ENCODE measurements at places on chromosomes 12 and 14. TPM values are rescaled to one million over a fixed set of nuclear protein-coding genes. Genes with fewer than 3 reads are reported as not detected.
A peak's percentile ranks its signal among the peaks of the same experiment; 100 is the strongest.

GRCh38 chr12:115032521-115032920 is 348.5 kb upstream of the TBX3 start:
- no peaks in the 10 kb centered on the region for H3K36me3 ChIP-seq
- H3K4me1 ChIP-seq: no peaks in the 10 kb centered on the region
- H3K4me3 ChIP-seq: no peak overlapping the region

GRCh38 chr14:53956427-53957201 is at the start of gene BMP4:
Gene BMP4 (minus strand): TSS chr14:53956825. CDS start chr14:53952222, 4,603 bp downstream.
- peak within 1 kb of the TSS; percentile 82 for H3K27ac ChIP-seq
- no peaks in the 10 kb centered on the region for H3K27me3 ChIP-seq
- H3K4me1 ChIP-seq: no peaks in the 10 kb centered on the region
- DNase-seq: peak; percentile 87
- H3K4me3 ChIP-seq: peak within 1 kb of the TSS; percentile 72

SPPL3 gene
- 20.4 TPM for total RNA-seq

- no peaks in the 10 kb centered on the region for H3K27me3 ChIP-seq
- H3K4me1 ChIP-seq: no peaks in the 10 kb centered on the region
- no peak overlapping the region for H3K4me3 ChIP-seq
- no peaks in the 10 kb centered on the region for H3K36me3 ChIP-seq
- DNase-seq: no peak
These were observed 250.2 kb downstream of the GPHN start for GRCh38 chr14:66758031-66758613.
